ENCODE measurements at places on chromosomes 6 and 20.

GRCh38 chr6:119628691-119629594 is 279.4 kb upstream of the MAN1A1 start:
- no peak for DNase-seq

DNA sequence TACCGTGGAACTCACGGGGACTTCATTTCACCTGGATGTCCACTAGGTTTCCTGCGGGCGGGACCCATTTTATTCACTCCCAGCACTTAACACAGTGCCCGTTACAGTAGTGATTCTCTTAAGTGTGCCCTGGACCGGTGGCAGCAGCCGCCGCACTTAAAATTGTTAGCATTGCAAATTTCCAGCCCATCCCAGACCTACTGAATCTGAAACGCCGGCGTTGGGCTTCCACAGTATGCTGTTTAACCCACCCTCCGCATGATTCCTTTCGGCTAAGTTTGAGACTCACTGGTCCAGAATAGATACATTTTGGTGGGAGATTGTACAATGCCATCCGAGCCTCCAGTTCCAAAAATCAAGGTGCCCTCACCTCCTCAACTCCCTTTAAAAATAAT is 967 bp downstream of the SMPDL3A start:
- no peak for DNase-seq

DNA sequence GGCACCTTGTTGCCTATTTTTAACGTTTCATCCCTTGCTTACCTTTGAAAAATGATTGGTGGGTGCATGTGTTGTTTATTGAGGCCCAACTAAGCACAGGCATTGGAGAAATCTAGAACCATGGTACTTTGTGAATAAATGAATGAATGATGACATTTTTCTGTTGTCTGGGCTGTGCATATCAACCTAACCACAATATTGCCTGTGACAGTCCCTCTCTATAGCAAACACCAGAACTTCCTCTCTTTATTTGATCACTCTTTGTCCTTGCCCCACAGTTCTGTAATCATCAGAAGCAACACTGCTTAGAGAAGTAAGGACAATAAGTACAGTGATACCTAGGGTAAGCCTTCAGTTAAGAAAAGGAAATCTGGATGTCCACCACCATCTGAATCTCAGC is 75.1 kb downstream of the TBC1D7 start:
- DNase-seq, result no peak

- DNase-seq, result no peak
Observed at GRCh38 chr20:3613821-3614440, 49.3 kb downstream of the GFRA4 start.

- DNase-seq, result no peak
Observed at GRCh38 chr20:52224920-52225319, 33.3 kb upstream of the ZFP64 start.

- no peak for DNase-seq
Observed at GRCh38 chr20:46169245-46170171, 51.4 kb downstream of the CD40 start.

DNA sequence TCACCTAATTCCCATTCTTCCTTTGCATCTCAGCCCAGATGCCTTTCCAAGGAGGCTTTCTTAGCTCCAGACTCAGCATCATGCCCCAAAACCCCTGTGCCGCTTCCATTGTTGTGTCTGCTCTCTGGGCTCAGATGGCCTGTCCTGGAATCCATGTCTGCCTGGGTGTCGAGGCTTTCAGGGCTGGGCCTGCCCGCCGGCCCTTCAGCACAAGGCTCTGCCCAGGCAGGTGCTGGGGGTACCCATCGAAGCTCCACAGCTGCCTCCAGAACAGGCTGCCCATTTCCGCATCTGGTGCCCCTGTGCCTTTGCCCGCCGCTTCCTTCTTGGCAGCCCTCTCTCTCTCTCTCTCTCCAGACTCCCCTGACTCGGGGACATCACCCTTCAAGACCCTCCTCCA is 1.2 kb downstream of the CPXM1 start:
- DNase-seq, result no peak

DNA sequence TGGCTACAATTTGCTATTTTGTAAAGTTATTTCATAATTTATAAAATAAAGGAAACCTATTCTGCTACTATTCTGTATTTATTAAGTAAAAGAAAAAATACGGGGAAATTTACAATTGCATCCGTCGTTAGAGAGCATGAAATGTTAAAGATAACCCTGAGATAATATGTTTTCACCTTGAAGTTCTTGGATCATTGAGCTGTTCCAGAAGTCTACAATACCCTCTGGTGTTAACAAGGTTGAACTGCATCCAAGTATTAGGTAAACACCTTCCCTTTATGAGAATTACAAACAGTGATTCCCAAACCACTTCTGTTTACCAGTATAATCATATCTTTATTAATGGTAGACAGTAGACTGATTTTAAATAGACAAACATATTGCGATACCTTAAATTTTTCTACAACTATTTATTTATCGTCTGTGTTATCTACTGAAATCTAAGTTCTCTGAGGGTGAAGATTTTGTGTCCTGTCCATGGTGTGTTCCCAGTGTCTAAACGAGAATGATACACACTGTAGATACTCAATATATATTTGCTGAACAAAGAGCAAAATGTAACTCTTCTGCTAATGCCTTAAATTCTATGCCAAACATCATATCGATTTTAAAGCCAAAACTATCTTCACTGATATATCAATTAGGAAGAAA is 28.2 kb downstream of the TBC1D32 start:
- no peak for DNase-seq

DNA sequence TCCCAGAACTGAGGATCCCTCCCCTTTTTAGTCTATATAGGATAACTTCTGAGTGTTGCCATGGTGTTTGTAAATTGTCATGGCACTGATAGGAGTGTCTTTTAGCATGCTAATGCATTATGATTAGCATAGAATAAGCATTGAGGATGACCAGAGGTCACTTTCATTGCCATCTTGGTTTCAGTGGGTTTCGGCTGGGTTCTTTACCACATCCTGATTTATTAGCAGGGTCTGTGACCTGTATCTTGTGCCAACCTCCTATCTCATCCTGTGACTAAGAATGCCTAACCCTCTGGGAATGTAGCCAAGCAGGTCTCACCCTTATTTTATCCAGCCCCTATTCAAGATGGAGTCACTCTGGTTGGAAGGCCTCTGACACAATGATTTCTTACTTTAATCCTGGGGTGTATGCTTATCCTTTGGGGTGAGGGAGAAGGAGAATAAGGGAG is 19.6 kb downstream of the WFDC2 start:
- no peak for DNase-seq

DNA sequence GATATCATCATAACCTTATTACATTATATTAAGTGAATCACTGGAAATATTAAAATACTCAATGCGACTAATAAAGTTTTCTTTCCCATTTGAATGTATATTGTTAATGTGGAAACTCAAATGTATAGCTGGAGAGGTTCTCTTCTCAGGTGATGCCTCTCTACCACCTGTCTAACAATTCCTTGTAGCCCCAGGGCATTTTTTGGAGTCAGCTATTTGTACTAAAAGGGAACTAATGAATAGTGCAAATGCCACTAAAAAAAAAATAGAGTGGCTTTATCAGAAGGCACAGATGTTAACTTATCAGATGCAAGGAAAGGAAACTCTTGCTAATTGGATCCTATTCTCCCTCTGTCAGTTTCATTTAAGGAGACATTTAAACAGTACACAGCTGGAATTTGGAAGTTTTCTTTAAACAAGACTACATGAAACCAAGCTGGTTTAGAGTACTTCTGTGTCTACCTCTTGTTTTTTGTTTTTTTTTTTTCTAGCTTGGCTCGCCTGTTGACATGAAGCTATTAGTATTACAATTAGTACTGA is 897.0 kb upstream of the SLC35B3 start:
- no peak for DNase-seq

DNA sequence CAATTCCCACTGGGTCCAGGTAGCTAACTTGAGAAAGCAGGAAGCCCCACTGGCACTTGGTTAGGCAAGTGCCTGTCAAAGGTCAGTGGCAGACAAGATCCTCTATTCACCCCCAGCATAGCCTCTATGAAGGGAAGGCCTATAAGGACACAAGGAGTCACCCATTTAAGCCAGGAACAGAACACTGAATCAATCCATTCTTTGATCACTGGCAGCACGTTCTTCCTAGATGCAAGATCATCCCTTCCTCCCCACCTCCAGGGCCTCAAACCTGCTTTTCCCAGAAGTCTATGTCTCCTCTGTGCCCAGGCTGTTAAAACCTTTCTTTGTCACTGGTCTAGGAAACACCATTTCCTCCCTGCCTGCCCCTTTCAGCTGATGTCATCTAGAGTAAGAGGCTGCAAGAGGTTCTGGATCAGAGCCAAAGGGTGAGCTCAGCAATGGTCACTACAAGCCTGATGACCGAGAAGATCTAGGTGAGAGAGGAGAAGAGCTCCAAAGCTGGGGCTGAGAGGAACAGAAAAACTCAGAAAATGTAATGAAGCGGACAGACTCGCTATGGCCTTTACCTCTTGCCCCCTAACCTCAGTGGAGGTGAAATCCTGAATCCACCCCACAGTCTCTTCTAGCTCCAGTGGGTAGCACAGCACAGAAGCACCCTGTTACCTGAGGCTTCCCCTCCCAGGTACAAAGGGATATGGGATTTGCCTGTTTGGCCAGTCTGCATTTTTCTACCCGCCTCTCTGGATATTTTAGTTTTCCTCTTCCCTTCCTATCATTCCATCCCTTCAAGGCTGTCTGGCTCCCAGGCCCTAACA is 1.8 kb downstream of the GTPBP2 start:
- DNase-seq, result no peak

DNA sequence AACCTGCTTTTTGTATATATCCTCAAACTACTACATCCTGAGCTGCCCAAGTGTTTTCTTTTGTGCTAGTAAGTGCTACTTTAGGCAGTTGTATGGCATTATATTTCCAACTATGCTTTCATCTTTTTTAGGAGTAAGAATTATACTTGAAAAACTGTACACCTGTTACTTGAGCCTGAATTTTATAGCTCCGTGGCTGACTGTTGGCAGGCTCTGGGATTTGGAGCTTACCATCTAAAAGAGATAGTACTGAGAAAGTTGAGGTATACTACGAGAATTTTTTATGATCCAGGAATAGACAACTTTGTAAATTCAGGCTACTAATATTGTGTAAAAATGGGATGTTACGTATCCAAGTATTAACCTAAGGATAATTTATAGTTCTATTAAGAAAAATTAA is 32.4 kb downstream of the RNF217 start:
- DNase-seq, result no peak

DNA sequence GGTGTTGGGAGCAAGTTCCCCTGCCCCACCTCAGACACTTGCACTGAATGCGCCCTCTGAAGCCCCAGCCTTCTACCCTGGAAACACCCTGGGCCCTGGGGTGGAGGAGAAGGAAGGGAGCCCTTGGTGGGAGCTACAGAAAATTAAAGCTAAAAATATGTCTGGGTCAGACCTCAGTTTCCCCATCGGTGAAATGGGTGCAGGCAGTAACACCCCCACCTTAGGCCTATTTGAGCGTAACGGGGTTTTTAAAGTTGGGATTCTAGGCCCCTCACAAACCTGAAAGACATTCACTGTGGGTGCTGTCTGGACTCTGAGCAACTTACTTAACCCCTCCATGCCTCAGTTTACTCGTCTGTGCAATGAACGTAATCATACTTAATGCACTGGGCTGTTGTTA is 19.3 kb upstream of the CDH22 start:
- DNase-seq, result no peak

- DNase-seq, result no peak
Observed at GRCh38 chr6:96520171-96521115, 1.2 kb upstream of the UFL1 start.

DNA sequence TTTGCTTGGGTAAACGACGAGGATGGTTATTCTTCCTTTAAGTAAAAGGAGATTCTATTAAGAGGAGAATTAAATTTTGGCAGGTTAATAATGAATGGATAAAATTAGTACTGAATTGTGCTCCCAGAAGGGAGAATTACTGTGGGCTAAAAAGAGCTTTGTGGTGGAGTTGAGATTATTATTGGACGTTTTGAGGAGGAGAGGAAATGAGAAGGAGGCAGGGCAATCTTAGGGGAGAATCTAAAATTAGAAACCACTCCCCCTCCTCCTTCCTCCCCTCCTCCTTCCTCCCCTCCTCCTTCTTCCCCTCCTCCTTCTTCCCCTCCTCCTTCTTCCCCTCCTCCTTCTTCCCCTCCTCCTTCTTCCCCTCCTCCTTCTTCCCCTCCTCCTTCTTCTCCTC is 331.8 kb downstream of the PRL start:
- no peak for DNase-seq

DNA sequence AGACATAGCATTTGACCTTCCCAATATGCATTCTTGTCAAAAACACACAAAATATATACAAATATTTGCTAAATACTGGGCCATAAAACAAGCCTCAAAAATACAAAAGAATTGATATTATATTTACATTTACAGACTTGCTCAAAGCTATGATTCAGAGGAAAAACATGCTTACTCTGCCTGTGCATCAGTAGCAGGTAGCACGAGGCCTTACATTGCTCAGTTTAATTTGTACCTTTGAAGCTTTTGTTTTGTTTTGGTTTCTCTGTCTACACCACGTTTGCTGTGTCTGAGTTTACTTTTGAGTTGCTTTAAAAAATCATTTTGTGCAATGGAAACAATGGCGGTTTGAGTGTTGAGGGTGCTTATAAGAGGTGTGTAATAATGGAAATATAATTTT is 99.3 kb downstream of the PHF3 start:
- DNase-seq, result no peak

DNA sequence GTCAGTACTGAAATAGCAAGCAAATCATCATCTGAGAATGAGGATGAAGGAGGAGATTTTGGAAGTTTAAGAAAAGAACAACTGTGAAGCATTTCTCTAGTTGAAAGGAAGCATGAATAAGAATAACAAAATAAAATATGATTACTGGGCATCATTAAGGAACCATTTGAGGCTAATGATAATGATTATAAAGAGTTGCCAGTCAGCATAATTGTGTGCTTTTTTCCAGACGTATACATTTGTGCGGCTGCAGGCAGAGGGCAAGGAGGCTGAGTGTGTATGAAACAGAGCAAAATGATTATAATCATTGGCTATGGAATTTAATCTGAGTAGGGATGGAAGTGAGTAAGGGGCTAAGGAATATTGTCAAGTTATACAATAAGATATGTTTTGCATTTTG is 218.7 kb upstream of the FUT9 start:
- no peak for DNase-seq

- DNase-seq, result peak; percentile 74
Observed at GRCh38 chr6:31769684-31770371, 7.3 kb downstream of the VWA7 start.

GRCh38 chr6:159114569-159114968 is 54.6 kb upstream of the FNDC1 start:
- no peak for DNase-seq

- no peak for DNase-seq
Observed at GRCh38 chr20:21125072-21125848, 622 bp upstream of the KIZ start.

DNA sequence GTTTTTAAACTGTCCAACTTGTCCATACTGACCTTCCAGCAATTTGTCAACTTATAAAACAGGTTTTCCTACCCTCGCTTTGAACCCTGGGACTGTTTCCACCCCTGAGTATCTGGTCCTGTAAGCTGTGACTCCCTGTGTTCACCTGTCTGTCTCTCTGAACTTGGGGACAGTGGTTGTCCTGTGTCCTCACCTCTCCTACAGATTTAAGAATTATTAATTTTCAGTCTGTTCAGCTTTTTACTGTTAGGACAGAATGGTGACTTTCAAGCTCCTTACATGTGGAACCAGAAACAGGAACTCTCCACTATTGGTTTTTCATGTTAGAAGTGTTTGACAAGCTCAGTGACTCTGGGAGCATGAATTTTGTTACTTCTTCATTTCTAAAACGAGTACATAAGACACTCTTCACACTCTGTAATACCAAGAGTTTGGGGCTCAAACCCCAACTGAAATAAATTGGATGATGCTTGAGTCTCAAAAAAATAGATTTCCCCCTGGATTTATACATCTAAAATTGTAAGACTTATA is 713.9 kb downstream of the COL12A1 start:
- DNase-seq, result no peak

GRCh38 chr20:8545212-8545611 is 413.1 kb downstream of the PLCB1 start:
- DNase-seq, result no peak

All from activated CD4-positive, alpha-beta T cell treated with anti-CD3 and anti-CD28 coated beads for 24 hours (primary cell).